ENCODE measurements at places on chromosomes 12 and 14. TPM values are rescaled to one million over a fixed set of nuclear protein-coding genes. Genes with fewer than 3 reads are reported as not detected.

The PARPBP gene
- total RNA-seq, result 6.3 TPM

- H3K27ac ChIP-seq, result no peak overlapping the region
- H3K4me1 ChIP-seq, result peaks cover 6% of the 10 kb centered on the region
- no peak for DNase-seq
- no peaks in the 10 kb centered on the region for H3K27me3 ChIP-seq
- H3K36me3 ChIP-seq, result no peaks in the 10 kb centered on the region
- no peak overlapping the region for H3K4me3 ChIP-seq
These were observed 71.0 kb downstream of the NPAS3 start for GRCh38 chr14:33009673-33010072.

The CISTR gene
- total RNA-seq, result not detected

DNA sequence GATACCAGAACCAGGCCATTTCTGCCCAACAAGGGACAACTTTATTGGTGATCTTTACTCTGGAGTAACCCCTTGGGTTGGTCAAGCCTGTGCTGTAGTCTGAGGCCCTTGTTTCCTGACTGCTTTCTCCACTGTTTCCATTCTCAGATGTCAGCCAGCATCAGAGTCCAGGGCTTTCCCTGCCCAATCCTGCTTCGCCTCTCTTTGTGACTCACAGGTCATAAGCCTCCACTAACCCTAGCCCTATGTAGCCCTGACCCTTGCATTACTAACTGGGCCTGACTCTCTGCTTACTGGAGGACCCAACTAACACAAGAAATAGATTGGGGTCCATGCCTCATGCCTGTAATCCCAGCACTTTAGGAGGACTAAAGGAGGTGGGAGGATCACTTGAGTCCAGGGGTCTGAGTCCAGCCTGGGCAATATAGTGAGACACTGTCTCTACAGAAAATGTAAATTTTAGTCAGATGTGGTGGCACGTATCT lies 8.6 kb upstream of the SNRNP35 start:
- H3K27ac ChIP-seq, result no peak overlapping the region
- H3K36me3 ChIP-seq, result no peaks in the 10 kb centered on the region
- H3K4me3 ChIP-seq, result no peak overlapping the region
- no peaks in the 10 kb centered on the region for H3K27me3 ChIP-seq
- no peak for DNase-seq

The KRT6C gene
- total RNA-seq, result not detected
